Testis (tissue), 5 donors: ENCODE measurements at places on chromosomes 4 and X. TPM values are rescaled to one million over a fixed set of nuclear protein-coding genes. Genes with fewer than 3 reads are reported as not detected.

ARMCX1 gene
- 14.3 TPM for polyA plus RNA-seq

DNA sequence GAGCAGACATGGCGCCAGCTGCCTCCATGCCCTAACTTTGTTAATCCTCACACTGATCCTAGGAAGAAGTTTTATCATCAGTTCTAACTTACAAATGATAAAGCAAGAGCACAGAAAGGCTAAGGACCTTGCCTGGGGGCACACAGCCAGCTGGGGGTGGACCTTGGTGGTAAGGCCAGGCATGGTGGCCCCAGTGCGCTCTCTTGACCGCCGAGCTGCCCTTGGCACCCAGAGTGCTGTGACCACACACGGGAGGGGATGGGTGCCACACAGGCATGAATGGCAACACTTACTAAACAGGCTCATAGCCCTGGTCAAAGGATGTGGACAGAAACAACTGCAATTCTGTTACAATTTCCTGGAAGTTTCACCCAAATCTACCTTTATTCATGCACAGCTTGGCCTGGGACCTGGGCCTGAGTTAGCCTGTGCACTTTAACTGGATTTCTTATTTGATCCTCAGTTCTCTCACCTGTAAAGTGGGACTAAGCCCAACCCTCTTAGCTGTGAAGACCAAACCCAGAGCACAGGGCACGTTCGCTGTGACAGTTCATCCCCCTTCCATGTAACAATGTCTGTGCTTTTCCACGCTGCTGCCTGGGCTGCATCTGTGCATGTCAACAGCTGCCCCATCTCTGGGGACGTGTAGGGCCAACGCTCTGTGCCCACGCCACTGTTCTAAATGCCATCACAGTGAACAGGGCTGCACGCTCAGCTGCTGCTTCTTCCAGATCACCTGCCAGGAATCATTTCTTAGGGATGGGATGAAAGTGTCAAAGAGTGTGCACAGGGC, 44.8 kb downstream of the ACOX3 start:
- DNase-seq = no peak

DNA sequence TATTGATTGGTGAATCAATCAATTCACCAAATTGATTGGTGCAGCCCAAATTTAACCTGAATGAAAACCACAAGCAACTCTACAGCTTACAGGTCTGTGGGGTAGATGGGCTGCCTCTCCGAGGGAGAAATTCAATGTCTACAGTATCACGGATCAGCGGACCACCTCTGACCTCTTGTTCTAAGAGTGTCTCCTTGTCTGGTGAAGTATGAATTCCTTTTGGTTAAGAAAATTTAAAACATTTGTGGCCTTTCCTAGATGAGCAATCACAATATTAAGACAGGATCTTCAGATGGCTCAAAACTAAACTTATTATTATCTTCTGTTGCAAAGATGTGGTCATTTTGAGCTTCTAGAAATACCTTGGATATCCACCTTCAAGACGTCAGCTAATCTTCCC, 153.3 kb downstream of the IL15 start:
- no peak for DNase-seq

DNA sequence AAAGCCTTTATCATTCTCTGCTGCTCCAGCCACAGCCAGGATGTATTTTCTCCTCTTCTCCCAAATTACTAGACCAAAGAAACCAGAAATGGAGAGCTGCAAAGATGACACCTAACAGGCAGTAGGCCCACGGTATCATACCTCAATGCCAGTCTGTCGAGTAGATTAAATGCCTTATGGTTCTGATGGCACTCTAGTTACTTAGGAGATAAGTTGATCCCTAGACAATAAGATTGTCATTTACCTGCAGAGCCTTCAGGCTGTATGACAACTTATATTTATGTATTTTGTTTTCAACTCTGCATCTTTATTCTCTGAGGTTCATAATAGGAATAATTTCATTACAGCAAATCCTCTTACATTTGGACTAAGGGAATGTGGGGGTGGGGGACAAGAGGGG, 262.1 kb downstream of the LDB2 start:
- no peak for DNase-seq

- no peak for DNase-seq
Observed at GRCh38 chr4:7410446-7410845, 24.3 kb downstream of the PSAPL1 start.

GRCh38 chr4:108972613-108973283, 209.9 kb upstream of the ETNPPL start:
- DNase-seq = no peak
